ENCODE measurements at places on chromosomes 16 and 17.

DNA sequence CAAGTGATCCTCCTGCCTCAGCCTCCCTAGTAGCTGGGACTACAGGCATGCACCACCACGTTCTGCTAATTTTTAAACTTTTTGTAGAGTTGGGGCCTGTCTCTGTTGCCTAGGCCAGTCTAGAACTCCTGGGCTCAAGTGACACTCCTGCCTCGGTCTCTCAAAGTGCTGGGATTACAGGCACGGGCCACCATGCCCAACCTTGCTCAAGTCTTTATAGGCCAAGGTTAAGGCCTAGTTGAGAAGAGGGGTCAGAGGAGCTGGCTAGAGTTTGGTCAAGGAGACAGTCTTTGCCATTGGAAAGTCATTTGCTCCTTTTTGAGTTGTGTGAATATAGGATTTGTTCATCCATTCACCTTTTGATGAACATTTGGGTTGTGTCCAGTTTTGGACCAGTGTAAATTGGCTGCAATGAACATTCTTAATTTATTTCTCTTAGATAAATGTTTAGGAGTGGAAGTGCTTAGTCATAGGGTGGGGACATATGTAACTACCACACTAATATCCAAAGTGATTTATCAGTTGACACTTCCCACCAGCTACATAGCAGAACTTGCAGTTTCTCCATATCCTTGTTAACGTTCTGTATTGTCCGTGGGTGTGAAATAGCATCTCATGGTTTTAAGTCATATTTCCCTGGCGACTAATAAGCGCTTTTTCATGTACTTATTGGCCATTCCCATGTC lies 30.7 kb upstream of the ARHGAP17 start:
- DNase-seq, result no peak

DNA sequence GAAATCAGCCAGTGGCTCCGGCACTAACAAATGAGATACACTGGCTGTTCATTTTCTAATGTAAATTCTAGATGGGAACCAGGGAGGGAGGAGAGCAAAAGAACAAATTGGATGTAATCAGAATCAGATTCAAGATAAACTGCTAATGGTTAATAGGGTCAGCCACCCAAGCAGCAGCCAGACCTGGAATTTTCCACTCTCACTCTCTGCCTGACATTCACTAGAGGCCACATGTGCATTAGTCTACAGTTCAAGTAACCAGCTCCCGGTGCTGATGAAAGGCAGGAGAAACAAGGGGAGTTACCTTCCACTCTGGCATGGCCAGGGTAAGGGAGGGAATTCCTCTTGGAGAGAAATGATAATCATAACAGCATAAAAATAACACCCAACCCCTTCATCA lies 597.7 kb downstream of the TOX3 start:
- DNase-seq, result no peak

GRCh38 chr17:6427279-6427781 lies 7.6 kb downstream of the AIPL1 start:
- DNase-seq, result peak; percentile 51

DNA sequence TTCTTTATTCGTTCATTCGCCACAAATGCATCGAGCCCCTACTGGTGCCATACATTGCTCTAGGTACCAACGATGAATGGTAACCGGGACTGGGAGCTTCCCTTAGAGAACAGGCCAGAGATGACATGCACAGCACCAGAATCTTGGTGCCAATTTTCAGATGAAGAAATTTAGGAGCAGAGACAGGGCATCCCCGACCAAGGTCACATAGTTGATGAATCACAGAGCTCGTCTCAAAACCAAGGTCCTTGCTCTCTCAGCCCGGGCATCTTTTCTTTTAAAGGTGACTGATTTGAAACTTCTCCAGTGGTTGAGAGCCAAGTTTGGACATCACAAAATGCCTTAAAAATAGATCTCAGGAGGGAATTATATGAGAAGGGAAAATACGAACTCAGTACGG lies 73.2 kb upstream of the C16orf82 start:
- DNase-seq, result no peak

GRCh38 chr16:11084484-11084875 lies 140.1 kb downstream of the CLEC16A start:
- DNase-seq, result no peak

- no peak for DNase-seq
These were observed 1.2 kb downstream of the KRT14 start for GRCh38 chr17:41585301-41586056.

GRCh38 chr17:83068641-83069570 lies 10.5 kb upstream of the METRNL start:
- no peak for DNase-seq

DNA sequence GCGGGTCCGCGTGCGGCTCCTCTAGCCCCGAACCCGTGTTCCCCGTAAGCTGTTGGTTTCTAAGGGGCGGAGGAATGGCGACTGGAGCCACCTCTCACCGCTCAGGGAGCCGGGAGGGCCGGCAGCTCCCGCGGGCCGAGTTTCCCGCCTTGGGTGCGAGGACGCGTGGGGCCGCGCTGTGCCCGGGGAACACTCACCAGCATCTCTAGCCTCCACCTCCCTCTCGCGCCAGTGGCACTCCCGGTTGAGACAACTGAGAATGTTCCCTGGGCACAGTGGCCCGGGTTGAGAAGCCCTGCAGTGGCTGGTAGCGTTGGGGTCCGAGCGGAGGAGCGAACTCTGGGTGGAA lies 560 bp downstream of the TELO2 start:
- peak; percentile 33 for DNase-seq

GRCh38 chr17:14590459-14591250 lies 289.8 kb downstream of the HS3ST3B1 start:
- no peak for DNase-seq

Measured in activated CD4-positive, alpha-beta T cell treated with anti-CD3 and anti-CD28 coated beads, Interleukin-2, amount 50 U/mL, for 48 hours (primary cell).